Liver (tissue), 10 donors: ENCODE measurements at places on chromosomes 5 and 9. TPM values are rescaled to one million over a fixed set of nuclear protein-coding genes. Genes with fewer than 3 reads are reported as not detected.
A peak's percentile ranks its signal among the peaks of the same experiment; 100 is the strongest.

- no peaks in the 10 kb centered on the region for H3K36me3 ChIP-seq
- H3K27me3 ChIP-seq = no peaks in the 10 kb centered on the region
- no peak overlapping the region for H3K4me3 ChIP-seq
- peaks cover 17% of the 10 kb centered on the region for H3K4me1 ChIP-seq
Observed at GRCh38 chr9:72984226-72984947, 31.5 kb upstream of the ALDH1A1 start.

DNA sequence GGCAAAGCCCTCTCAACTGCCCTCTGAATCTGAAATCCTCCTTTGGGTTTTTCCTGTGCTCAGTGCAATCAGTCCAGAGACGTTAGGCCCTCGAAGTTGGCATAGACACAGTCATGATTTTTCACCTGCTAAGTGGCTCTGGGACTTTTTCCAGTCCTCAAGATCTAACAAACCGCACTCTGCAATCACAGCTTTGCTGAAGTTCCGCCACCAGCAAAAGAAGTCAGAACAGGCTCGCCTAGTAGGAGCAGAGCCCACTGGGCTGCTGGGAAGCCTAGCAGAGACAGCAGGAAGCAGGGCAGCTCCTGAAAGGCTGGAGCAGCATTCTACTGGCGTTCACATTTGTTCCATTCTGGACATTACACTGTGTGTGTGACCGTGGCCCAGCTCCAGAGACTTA lies 222.8 kb upstream of the KIF2A start:
- H3K4me3 ChIP-seq = no peak overlapping the region
- no peak overlapping the region for H3K27ac ChIP-seq
- no peaks in the 10 kb centered on the region for H3K4me1 ChIP-seq
- H3K27me3 ChIP-seq = no peaks in the 10 kb centered on the region
- no peaks in the 10 kb centered on the region for H3K36me3 ChIP-seq
- DNase-seq = no peak

GRCh38 chr9:105502276-105502675 lies 54.4 kb downstream of the FSD1L start:
- no peak overlapping the region for H3K4me3 ChIP-seq
- H3K4me1 ChIP-seq = no peaks in the 10 kb centered on the region
- no peaks in the 10 kb centered on the region for H3K27me3 ChIP-seq
- DNase-seq = no peak
- H3K27ac ChIP-seq = no peak overlapping the region

GRCh38 chr9:134293031-134293521 lies 33.2 kb upstream of the RXRA start:
- H3K36me3 ChIP-seq = no peaks in the 10 kb centered on the region
- no peak overlapping the region for H3K4me3 ChIP-seq
- peaks cover 12% of the 10 kb centered on the region for H3K4me1 ChIP-seq
- no peak overlapping the region for H3K27ac ChIP-seq
- no peak for DNase-seq
- H3K27me3 ChIP-seq = no peaks in the 10 kb centered on the region

GRCh38 chr5:27191786-27192510 lies 153.6 kb upstream of the CDH9 start:
- DNase-seq = no peak
- no peak overlapping the region for H3K27ac ChIP-seq
- no peak overlapping the region for H3K4me3 ChIP-seq
- H3K4me1 ChIP-seq = no peaks in the 10 kb centered on the region

DNA sequence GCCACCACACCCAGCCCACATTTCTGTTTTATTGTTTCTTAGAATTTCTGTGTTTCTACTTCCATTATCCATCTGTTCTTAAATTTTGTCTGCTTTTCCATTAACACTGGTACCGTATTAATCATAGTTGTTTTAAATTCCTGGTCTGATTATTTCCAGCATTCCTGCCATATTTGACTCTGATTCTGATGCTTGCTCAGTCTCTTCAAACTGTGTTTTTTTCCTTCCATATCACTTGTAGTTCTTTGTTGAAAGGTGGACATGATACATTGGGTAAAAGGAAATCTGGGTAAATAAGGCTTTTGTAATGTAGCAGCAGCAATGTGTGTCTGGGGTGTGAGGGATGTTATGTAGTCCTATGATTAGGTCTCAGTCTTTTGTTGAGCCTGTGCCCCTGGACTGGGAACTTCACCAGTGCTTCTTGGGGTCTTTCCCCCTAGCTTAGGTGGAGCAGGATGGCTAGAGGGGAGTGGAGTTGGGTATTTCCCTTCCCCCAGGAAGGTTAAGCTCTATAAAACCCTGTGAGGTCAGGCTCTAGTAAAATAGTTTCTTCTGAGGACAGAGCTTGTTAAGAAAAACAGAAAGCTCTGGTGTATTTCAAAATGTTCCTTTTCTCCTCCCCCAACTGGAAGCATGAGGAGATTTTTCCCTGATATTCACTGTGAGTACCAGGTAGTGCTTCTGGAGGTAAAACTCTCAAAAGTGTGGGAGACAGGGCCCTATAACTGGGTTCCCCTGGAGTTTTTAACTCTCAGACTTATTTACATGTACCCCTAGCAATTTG lies 10.1 kb upstream of the TMOD1 start:
- no peaks in the 10 kb centered on the region for H3K27me3 ChIP-seq
- no peak for DNase-seq
- no peaks in the 10 kb centered on the region for H3K4me1 ChIP-seq
- no peak overlapping the region for H3K4me3 ChIP-seq

DNA sequence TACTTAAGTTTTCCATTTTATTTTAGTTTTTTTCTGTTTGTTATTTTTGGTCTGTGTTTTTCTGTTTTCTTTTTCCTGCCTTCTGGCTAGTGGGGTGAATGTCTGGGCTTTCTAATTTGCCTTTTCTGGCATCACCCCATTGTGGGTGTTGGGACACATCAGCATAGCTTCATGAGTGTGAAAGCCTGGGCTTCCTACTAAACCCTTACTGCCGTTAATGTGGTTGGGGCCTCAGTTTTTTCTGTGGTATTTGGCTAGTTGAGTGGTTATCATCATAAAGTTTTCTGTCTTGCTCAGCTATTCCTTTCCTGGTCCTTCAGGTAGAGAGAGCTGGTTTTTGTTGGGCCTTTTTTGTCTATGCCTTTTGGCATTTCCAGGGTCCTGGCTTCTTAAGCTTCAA lies 21.4 kb downstream of the C5orf47 start:
- H3K4me1 ChIP-seq = no peaks in the 10 kb centered on the region
- H3K27me3 ChIP-seq = no peaks in the 10 kb centered on the region
- H3K36me3 ChIP-seq = no peaks in the 10 kb centered on the region
- H3K27ac ChIP-seq = no peak overlapping the region

DNA sequence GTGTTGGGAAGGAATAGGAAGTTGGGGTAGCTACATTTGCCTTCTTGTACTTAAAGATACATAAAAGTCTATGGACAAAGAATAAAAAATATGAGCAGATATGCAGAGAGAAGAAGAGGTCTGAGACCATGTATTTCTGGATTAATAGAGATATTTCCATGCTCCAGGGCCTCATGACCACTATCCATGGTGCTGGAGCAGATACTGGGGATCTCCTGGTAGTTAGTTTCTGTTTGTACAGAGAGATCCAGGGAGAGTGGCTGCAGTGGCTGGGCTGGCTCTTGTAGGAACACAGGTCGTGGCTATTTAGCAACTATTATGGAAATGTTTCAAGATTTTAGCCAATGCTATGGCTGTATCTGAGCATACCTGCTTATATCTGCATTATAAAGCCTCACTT lies 184.2 kb upstream of the TMEM161B start:
- DNase-seq = no peak
- no peak overlapping the region for H3K27ac ChIP-seq
- H3K4me1 ChIP-seq = no peaks in the 10 kb centered on the region
- H3K27me3 ChIP-seq = no peaks in the 10 kb centered on the region
- H3K4me3 ChIP-seq = no peak overlapping the region

- no peaks in the 10 kb centered on the region for H3K27me3 ChIP-seq
- H3K27ac ChIP-seq = no peak overlapping the region
- no peaks in the 10 kb centered on the region for H3K4me1 ChIP-seq
- DNase-seq = no peak
- no peak overlapping the region for H3K4me3 ChIP-seq
- H3K36me3 ChIP-seq = no peaks in the 10 kb centered on the region
Observed at GRCh38 chr9:98538626-98539031, 170.1 kb downstream of the GABBR2 start.

- peak overlapping the region; percentile 10 for H3K27ac ChIP-seq
- H3K4me3 ChIP-seq = no peak overlapping the region
- no peaks in the 10 kb centered on the region for H3K27me3 ChIP-seq
- no peaks in the 10 kb centered on the region for H3K4me1 ChIP-seq
- no peak for DNase-seq
- H3K36me3 ChIP-seq = no peaks in the 10 kb centered on the region
Observed at GRCh38 chr5:40409601-40410000, 270.1 kb upstream of the PTGER4 start.

DNA sequence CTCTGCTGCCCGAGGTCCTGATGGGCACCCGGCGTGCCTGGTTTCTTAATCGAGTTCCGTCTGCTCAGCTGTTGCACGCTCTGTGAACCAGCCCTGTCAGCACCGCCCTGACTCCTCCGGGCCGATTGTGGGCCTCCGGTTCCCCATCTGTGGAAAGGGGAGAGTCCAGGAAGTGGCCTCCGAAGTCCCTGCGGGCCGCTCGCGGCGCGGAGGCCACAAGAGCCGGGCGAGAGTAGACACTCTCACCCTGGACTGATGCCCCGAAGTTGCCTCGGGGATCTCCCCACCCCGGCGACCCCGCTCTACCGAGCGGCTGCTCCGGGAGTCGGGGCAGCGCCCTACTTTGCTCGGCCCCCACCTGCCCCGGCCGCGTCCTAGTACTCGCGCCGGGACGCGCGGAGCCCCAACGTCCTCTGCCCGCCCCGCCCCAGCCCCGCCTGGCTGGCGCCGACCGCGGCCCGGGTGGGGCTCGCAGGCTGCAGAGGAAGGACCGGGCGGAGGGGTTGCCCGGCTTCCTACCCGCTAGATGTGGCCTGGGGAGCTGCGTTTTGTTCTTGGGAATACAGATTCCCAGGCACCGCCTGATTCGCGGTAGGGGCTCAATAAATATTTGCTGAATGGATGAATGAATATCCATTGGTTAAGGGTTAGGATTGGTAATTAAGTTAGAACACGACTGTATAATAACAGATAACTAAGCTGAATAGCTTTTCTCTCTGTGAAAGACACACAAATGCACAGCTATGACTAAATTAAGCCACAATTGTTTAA lies 935 bp upstream of the ZNF367 start:
- peaks cover 31% of the 10 kb centered on the region for H3K4me1 ChIP-seq
- peak; percentile 80 for DNase-seq
- no peaks in the 10 kb centered on the region for H3K27me3 ChIP-seq
- H3K36me3 ChIP-seq = no peaks in the 10 kb centered on the region
- H3K4me3 ChIP-seq = peak overlapping the region; percentile 98

- no peak overlapping the region for H3K4me3 ChIP-seq
- DNase-seq = no peak
- no peaks in the 10 kb centered on the region for H3K27me3 ChIP-seq
- no peaks in the 10 kb centered on the region for H3K36me3 ChIP-seq
- no peak overlapping the region for H3K27ac ChIP-seq
Observed at GRCh38 chr9:10237584-10237983, 375.2 kb downstream of the PTPRD start.

- no peak overlapping the region for H3K27ac ChIP-seq
- H3K27me3 ChIP-seq = peaks cover 5% of the 10 kb centered on the region
- H3K4me1 ChIP-seq = no peaks in the 10 kb centered on the region
- DNase-seq = no peak
- H3K36me3 ChIP-seq = no peaks in the 10 kb centered on the region
Observed at GRCh38 chr5:4929092-4929655, 211.0 kb upstream of the ADAMTS16 start.

GRCh38 chr5:149060325-149060724 lies 2.5 kb downstream of the SH3TC2 start:
- no peak overlapping the region for H3K4me3 ChIP-seq
- H3K27me3 ChIP-seq = no peaks in the 10 kb centered on the region
- H3K27ac ChIP-seq = no peak overlapping the region
- H3K4me1 ChIP-seq = no peaks in the 10 kb centered on the region
- H3K36me3 ChIP-seq = no peaks in the 10 kb centered on the region

DNA sequence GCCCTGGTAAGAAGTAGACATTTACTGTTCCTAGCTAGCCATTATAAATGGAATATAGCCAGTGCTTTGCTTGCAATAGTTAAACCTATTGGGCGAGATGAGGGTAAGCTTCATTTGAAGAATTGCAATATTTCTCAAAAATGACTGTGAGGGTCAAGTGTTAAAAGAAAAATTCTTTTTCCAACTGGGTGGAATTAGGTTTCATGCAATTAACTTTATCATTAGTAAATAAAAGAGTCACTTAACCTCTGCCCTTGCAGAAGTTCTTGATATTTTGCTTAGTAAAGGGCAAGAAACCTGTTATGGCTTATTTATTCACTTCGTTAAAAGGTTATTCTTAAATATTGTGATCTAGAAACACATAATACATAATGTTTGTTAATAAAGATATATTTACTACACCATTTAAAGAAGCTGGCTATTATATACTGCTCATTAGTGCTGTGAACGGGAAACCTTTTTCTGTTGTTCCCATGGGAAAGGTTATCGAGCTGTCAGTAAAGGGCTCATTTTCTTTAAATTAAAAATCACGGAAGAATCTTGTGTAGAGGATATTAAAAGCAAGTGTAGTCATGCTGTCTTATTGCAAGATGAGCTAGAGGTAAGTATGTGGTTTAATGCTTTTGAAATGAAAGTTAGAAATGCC lies 370.5 kb downstream of the CSNK1G3 start:
- H3K36me3 ChIP-seq = no peaks in the 10 kb centered on the region
- H3K27ac ChIP-seq = no peak overlapping the region
- no peak overlapping the region for H3K4me3 ChIP-seq
- no peaks in the 10 kb centered on the region for H3K27me3 ChIP-seq
- no peak for DNase-seq

- no peaks in the 10 kb centered on the region for H3K36me3 ChIP-seq
- H3K27ac ChIP-seq = no peak overlapping the region
- H3K27me3 ChIP-seq = no peaks in the 10 kb centered on the region
- H3K4me1 ChIP-seq = no peaks in the 10 kb centered on the region
- no peak for DNase-seq
- no peak overlapping the region for H3K4me3 ChIP-seq
Observed at GRCh38 chr5:130198927-130199326, 294.7 kb downstream of the CHSY3 start.

TXNDC8 gene
- total RNA-seq = not detected

DMRT3 gene
- not detected for total RNA-seq

MGAT4B gene
- total RNA-seq = 42.0 TPM

DIRAS2 gene
- 0.25 TPM for total RNA-seq

ORM1 gene
- total RNA-seq = 1,297 TPM

RASEF gene
- 0.14 TPM for total RNA-seq

NUTM2G gene
- total RNA-seq = not detected

FSTL4 gene
- total RNA-seq = not detected

GRXCR2 gene
- total RNA-seq = not detected

DBH gene
- 2.4 TPM for total RNA-seq
